ENCODE measurements at places on chromosomes 1 and 21. TPM values are rescaled to one million over a fixed set of nuclear protein-coding genes. Genes with fewer than 3 reads are reported as not detected.

CBR3 gene
- total RNA-seq: 19.2 TPM

TMEM61 gene
- not detected for total RNA-seq

ASPM gene
- 148 TPM for total RNA-seq

SLC25A34 gene
- 0.13 TPM for total RNA-seq

RNF207 gene
- 17.6 TPM for total RNA-seq

HES2 gene
- total RNA-seq: 32.6 TPM

RSBN1 gene
- total RNA-seq: 17.3 TPM

EEIG2 gene
- total RNA-seq: 7.7 TPM

NEXN gene
- total RNA-seq: 6.1 TPM

KCTD3 gene
- total RNA-seq: 55.4 TPM

PROK1 gene
- not detected for total RNA-seq

GUCA2B gene
- total RNA-seq: not detected

TRIM17 gene
- not detected for total RNA-seq

All from thoracic aorta endothelial cell (primary cell).